ENCODE measurements at places on chromosomes 12 and 14.

GRCh38 chr12:11780521-11781101 lies 131.1 kb downstream of the ETV6 start:
- DNase-seq, result no peak

DNA sequence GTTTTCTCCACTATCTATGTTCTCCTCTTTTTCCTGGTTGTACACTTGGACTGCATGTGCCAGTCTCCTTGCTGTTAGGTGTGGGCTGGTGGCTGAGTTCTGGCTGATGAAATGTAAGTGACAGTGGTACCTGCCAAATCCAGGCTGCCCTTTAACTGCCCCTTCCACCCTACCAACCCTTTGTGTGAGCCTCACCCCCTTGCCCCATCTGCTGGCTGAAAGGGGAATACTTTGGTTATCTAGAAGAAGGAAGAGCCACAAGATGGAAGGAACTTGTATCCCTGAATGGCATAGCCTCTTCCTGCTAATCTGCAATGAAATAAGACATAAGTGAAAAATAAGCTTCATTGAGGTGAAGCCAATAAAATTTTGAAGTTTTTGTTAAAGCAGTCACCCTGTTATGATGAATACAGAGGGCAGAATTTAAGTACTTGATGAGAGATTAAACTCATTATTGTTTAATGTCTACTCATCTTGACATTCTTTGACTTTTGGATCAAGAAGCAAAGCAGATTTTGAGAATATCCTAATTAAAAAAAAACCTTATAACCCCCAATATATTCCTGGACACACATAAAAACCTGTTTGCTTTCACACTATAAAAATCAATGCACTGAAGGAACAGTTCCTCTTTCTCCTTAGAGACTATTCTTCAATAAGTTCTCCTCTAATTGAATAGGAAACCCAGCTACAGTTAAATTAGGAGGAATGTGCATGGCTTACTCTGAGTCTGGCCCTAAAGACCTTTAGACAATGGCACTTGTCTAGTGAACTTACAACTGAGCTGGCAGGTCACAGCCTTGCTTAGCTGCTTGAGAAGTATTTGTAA lies 262.6 kb upstream of the BTG1 start:
- no peak for DNase-seq

GRCh38 chr12:108586306-108586705 lies 11.6 kb downstream of the TMEM119 start:
- DNase-seq, result no peak

DNA sequence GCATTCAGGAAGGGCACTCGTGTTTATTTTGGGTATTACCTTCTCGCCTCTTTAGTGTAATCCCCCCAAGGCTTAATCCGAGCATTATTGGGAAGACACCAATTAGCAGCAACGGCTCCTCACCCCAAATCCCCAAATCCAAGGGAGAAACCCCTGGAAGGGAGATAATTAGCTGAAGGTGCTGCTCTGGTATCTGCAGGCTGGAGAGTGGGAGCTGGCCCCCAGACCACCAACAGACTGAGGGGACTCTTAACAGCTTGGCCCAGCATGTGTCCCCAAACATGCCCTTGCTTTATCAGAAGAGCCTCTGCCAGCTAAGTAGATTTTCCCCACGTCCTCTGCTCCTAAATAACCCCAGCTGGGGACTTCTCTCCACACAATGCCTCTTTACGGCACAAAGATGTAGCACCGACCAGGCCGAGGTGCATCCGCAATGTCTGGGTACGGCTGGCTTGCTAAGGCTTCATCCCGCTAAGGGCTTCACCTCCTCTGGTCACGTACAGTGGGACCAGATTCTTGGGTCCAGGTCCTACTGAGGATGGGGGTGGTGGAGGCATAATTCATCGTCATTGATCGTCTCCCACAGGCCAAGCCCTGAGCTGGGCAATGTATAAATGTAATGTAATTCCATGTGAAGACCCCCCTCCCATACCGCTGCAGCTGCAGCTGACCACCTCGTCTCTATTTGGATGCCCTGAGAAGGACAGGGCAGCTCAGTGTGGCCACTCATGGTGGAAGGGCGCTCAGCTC lies 123.7 kb upstream of the GSC start:
- no peak for DNase-seq

GRCh38 chr12:16003460-16003859 lies 92.3 kb downstream of the DERA start:
- no peak for DNase-seq

DNA sequence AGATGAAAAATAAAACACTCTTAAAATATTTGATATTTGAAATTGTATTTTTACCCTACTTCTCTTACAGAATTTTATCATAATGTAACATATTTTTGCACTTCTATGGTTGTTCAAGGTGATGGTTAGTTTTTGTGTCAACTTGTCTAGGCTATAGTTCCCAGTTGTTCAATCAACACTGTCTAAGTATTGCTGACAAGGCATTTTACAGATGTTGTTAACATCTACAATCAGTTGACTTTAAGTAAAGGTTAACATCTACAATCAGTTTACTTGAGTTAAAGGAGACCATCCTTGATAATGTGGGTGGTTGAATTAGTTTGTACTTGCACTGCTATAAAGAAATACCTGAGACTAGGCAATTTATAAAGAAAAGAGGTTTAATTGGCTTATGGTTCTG lies 206.5 kb downstream of the AEBP2 start:
- DNase-seq, result no peak

DNA sequence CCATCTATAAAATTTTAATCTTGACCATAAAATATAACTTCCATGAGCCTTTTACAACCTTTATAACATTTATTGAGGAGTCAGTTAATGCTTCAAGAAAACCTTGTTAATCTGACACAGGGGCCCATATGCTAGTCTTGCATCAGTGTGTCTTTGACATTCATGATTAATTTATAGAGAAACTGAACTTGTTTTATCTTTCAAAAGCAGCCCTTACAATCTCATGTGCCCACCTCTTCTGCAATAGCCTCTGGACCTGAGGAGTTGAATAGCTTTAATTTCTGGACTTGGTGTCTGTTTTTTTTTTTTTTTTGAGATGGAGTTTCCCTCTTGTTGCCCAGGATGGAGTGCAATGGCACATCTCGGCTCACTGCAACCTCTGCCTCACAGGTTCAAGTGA lies 8.6 kb upstream of the LPCAT3 start:
- no peak for DNase-seq

DNA sequence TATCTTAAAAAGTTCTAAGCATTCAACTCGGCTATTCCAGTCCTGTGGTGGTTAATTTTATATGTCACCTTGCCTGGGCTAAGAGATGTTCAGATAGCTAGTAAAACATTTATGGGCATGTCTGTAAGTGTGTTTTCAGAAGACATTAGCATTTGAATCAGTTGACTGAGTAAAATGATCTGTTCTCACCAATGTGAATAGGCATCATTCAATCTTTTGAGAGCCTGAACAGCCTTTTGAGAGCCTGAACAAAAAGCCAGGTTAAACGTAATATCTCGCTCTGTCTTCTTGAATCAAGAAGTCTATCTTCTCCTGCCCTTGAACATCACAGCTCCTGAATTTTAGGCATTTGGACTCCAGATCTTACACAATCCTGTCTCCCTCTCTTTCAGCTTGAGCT lies 1266.1 kb downstream of the LRFN5 start:
- DNase-seq, result no peak

DNA sequence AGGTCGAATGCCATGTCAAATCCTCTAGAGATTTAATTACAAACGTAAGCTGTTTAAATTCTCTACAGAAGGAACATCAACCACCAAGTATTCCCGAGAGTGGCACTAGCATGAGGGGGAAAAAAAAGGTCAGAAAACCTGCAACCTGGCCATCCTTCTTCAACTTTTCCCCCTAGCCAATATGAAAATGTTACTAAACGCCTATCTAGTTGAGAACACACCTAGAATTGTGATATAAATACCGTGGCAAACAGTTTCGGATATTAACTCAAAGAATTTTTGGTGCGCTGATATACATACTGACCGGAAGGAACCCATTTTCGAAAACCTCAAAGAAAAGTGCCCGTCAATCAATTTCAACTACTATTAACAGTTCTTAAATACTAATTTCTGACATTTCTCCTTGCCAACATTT lies 1.8 kb downstream of the HNRNPC start:
- DNase-seq, result no peak

GRCh38 chr14:92400579-92401444 lies 77.8 kb downstream of the SLC24A4 start:
- no peak for DNase-seq

GRCh38 chr12:2583091-2583497 lies 211.7 kb upstream of the FKBP4 start:
- DNase-seq, result peak; percentile 3
